ENCODE measurements at places on chromosomes 2 and 18. TPM values are rescaled to one million over a fixed set of nuclear protein-coding genes. Genes with fewer than 3 reads are reported as not detected.

Gene POTEC
- total RNA-seq: not detected

Gene OTX1
- 3.8 TPM for total RNA-seq

Gene ANKRD36C
- total RNA-seq: 13.5 TPM

Gene MAP3K19
- total RNA-seq: not detected

Gene NAB1
- 26.6 TPM for total RNA-seq

Gene ACVR1C
- 0.07 TPM for total RNA-seq

Gene NOSTRIN
- not detected for total RNA-seq

Gene IL1RN
- total RNA-seq: 28.9 TPM

Gene PKDCC
- not detected for total RNA-seq

Gene PLEKHH2
- total RNA-seq: 1.2 TPM

Gene CFC1
- not detected for total RNA-seq

Gene XPO1
- total RNA-seq: 148 TPM

Gene GKN1
- not detected for total RNA-seq

Gene SERPINB5
- 314 TPM for total RNA-seq

Gene GNAL
- total RNA-seq: 4.4 TPM

Gene GPR45
- not detected for total RNA-seq

Gene ONECUT2
- total RNA-seq: 0.14 TPM

Gene PSTPIP2
- total RNA-seq: 31.4 TPM

Gene GLS
- total RNA-seq: 94.3 TPM

Gene ITGB1BP1
- total RNA-seq: 90.2 TPM

Gene ST6GAL2
- total RNA-seq: 0.03 TPM

Gene DPYSL5
- not detected for total RNA-seq

Gene TSPYL6
- total RNA-seq: not detected

Gene ARHGEF4
- total RNA-seq: 22.5 TPM

Gene SLC38A11
- not detected for total RNA-seq

Gene CXCR1
- 0.28 TPM for total RNA-seq

Gene MRO
- not detected for total RNA-seq

Gene TLX2
- not detected for total RNA-seq

Gene DCC
- not detected for total RNA-seq

Gene ST8SIA3
- not detected for total RNA-seq

Gene WDFY1
- 45.5 TPM for total RNA-seq

Gene PRKD3
- total RNA-seq: 28.8 TPM

Gene C18orf54
- total RNA-seq: 12.5 TPM

Gene OTOS
- not detected for total RNA-seq

Gene ANKRD30BL
- total RNA-seq: not detected

Gene KCNJ3
- not detected for total RNA-seq

Gene UGT1A4
- total RNA-seq: 0.34 TPM

Gene NRP2
- 32.9 TPM for total RNA-seq

Gene REEP1
- total RNA-seq: 0.14 TPM

Gene BCL11A
- 7.2 TPM for total RNA-seq

Gene DPY30
- total RNA-seq: 93.8 TPM

Gene PPP4R1
- 147 TPM for total RNA-seq

Gene AQP12A
- not detected for total RNA-seq

Gene CNDP1
- total RNA-seq: not detected

Gene TMEM247
- total RNA-seq: not detected

Gene INHBB
- total RNA-seq: not detected

Gene NEU2
- total RNA-seq: not detected

Gene LYG2
- not detected for total RNA-seq

Gene PCARE
- not detected for total RNA-seq

Gene SLC5A7
- total RNA-seq: not detected

Gene PTMA
- total RNA-seq: 1,879 TPM

Gene SLC19A3
- 0.21 TPM for total RNA-seq

Gene GPD2
- total RNA-seq: 55.8 TPM

Gene RND3
- total RNA-seq: 61.3 TPM

Gene RNF181
- total RNA-seq: 164 TPM

Gene INHA
- 0.11 TPM for total RNA-seq

Gene ALPP
- not detected for total RNA-seq

Gene FECH
- total RNA-seq: 19.6 TPM

All from foreskin keratinocyte (primary cell).